ENCODE measurements at places on chromosomes 12 and 14. TPM values are rescaled to one million over a fixed set of nuclear protein-coding genes. Genes with fewer than 3 reads are reported as not detected.

Gene ACVR1B
- 13.0 TPM for total RNA-seq

DNA sequence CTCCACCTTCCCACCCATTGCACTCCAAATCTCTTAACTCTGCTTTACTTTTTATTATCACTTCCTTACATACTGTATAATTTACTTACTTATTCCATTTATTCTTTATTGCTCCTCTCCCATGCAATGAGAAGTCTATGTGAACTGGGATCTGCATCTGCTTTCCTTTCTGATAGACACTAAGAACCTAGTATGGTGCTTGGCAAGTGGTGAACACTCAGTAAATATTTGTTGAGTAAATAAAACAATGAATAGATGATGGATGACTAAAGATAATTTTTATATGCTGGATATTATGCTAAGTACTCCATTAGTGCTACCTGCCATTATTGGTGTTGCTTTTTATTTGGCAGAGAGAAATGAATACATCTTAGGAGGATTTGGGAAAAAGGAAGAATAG is 151.0 kb downstream of the TPH2 start:
- no peak for DNase-seq

DNA sequence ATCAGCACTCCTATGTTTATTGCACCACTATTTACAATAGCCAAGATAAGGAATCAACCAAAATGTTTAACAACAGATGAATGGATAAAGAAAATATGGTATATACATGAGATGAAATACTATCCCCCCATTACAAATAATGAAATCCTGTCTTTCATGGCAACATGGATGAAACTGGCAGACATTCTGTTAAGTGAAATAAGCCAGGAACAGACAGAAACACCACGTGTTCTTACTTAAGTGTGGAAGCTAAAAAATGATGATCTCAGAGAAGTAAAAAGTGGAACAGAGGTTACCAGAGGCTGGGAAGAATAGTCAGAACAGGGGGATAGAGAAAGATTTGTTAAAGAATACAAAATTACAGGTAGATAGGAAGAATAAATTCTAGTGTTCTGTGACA is 113.7 kb upstream of the MDM1 start:
- no peak for DNase-seq

Gene BMP4
- total RNA-seq, result 12.5 TPM

GRCh38 chr12:96194971-96195844 is 1.0 kb downstream of the ELK3 start:
- DNase-seq, result peak; percentile 49

DNA sequence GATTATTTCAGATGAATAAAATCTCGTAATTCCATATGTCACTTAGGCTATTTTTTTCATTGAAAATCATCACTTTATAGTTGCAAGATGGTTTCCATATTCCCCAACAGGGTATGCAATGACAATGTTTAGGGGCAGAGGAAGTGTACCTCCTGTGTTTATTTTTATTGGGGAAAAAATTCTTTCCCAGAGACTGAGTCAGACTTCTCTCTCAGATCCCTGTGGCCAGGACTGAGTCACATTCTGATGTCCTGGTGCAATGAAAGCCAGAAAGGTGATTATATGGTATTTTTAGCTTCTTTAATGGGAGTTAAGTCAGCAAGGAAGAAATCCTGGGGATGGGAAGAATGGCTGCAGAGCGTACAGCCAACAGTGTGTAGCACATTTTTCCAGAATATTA is 196.9 kb upstream of the ALG10 start:
- no peak for DNase-seq

Data from left cardiac atrium (tissue), 4 donors.